ENCODE measurements at places on chromosomes 4 and X.

GRCh38 chr4:848307-848691 is 22.4 kb upstream of the CPLX1 start:
- DNase-seq = no peak

DNA sequence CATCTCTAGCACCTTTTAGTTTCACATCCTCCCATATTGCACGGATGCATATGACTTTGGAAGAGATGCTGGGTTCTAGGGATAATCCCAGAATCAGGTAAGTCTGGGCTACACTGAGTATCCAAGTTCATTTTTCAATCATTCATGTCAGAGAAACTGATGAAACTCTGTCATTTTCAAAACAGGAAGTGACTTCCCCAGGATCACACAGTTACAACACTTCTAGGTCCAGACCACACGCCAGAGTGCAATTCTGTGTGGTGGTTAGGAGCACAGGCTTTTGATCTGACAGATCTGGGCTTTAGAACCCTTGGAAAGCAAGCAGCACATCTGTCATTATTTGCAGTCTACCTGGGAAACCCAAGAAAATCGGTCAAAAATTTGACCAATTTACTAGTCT is 52.1 kb upstream of the CDKN2AIP start:
- DNase-seq = no peak

DNA sequence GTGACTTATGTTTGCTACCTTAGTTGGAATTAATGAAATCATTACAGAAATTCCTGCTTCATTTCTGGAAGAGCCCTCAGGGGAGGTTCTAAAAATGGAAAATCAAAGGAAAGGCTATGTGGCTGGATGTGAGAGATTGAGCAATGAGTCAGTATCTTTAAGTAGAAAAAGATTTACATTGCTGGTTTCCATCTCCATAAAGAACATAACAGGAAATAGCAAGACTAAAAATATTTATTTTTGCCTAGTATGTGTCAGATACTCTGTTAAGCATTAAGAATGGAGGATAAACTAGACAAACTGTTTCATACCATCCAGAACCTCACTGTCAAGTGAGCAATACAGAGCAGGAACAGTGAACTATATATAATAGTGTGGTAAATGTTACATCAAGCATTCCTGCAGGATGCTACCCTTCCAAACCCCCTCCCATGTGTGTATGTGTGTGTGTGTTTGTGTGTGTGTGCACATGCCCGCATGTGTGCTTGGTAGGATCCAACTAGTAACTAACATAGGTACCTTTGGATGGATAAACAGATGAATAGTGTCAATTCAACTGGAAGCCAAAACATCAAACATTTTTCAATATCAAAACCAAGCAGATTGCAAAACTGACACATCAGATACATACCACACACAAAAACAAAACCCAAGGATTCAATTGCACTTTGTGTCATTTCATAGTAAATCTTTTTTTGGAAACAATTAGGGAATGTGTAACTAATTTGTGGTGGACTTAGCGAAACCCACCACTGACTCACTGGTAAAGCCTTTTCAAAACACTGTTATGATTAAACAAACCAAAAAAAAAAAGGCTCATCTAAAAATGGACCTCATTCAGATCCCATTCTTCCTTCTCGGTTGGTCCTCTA is 223.4 kb downstream of the SHROOM3 start:
- DNase-seq = no peak

GRCh38 chrX:148865277-148866210 is 365.1 kb downstream of the AFF2 start:
- no peak for DNase-seq

- no peak for DNase-seq
These were observed 257.1 kb downstream of the CAMK2D start for GRCh38 chr4:113504422-113504821.

DNA sequence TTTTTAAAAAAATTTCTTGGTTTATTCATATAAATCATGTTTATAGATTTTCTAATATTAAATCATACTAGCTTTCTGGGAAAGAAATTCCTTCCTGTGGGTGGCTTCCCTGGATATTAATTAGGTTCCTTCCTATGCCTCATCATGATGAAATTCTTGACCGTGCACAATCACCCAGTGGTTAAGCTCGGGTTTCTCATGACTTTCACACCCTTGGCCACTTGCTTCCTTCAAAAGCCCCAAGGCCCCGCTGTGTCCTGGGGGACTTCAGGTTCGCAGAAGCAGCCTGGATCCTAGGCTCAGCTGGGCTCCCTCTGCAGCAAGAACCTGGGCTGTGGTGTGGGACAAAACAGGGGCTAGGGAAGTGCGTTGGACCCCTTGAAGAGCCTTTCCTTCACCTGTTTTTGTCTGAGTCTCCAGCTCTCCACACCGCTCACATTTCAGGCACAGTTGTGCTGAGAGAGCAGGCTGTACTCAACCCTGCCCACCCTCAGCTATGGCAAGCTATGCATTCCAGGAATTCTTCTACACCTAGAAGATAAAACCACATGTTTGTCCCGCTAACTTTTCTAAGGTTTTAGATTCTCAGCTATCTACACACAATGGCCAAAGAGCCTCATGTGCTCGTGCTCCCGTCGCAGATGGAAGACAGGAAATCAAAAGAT is 48.9 kb upstream of the TMSB15B start:
- no peak for DNase-seq

- DNase-seq = no peak
These were observed 29.7 kb downstream of the F9 start for GRCh38 chrX:139560221-139560620.

GRCh38 chr4:166172619-166173018 is 299.6 kb downstream of the TLL1 start:
- DNase-seq = no peak

GRCh38 chr4:3295837-3296624 is 3.2 kb downstream of the RGS12 start:
- no peak for DNase-seq

- no peak for DNase-seq
These were observed 1496.4 kb downstream of the RPA4 start for GRCh38 chrX:98380106-98380505.

DNA sequence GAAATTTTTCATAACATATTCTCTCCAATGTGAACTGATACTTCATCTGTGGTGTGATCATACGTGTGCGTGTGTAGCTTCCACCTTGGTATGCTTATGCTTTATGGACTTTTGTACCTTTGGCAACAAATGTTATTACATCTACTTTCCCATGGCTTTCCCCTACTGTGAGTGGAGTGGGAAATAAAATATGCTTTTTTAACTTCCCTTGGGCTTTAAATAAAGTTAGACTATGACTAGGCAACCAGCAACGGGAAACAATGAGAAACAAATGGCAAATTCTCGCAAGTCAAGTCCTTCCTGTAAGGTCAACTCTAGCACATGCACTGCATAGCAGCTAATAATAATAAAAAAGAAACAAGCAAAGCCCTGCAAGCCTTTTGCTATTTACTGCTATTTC is 205.0 kb upstream of the PDE5A start:
- DNase-seq = no peak

DNA sequence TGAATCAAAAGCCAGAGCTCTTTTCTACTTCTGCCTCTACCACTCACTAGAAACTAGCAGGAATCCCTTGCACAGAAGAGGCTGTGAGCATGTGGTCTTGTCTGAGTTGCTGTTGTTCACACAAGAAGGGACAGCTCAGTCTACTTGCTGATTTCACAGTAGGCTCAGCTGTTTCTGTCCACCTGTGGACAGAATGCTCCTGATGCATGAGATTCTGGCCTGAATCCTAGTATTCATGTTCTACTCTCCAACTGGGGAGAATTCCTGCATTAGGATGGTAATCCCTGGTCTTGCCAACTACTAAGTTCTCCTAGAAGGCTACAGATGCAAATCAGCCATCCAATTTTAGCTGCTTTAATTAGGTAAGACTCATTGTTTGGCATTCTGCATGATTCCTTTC is 112.8 kb downstream of the PPA2 start:
- no peak for DNase-seq

DNA sequence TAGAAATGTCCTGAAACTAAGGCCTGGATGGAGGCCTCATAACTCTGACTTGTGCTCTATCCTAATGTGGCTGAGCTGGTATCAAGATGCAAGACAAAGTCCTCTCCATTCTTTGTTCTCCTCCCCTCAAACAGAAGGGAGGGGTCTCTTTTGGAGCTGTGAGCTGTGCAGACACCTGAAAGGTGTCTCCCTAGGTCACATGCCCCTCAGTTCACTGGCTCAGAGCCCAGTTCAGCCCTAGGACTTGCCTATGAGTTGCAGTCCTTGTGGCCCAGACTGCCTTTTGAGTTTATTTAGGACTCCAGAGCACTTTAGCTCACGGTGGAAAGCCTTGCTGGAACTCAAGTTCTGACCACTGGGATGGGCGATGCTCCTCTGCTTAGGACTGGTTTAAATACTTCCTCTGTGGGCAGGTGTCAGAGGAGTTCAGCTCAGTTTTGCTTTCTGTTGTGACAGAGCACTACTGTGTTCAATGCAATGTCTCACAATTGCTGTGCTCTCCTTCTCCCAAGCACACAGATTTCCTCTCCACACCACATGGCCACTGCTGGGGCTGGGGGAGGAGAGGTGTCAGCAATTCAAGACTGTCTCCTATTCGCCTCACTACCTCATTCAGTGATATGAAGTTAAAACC is 84.8 kb upstream of the ZNF827 start:
- no peak for DNase-seq

DNA sequence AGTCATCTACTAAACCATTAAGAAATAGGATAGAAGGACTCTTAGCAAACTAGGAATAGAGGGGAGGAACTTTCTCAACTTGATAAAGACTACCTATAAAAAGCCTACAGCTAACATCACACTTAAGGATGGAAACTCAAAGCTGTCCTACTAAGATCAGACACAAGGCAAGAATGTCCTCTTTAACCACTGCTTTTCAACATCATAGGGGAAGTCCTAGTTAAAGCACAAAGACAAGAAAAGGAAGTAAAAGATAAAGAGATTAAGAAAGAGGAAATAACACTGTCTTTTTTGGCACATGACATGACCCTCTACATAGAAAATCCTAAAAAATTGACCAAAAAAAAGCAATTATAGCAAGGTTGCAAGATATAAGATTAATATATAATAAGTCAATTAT is 136.6 kb downstream of the FBXW7 start:
- DNase-seq = no peak

DNA sequence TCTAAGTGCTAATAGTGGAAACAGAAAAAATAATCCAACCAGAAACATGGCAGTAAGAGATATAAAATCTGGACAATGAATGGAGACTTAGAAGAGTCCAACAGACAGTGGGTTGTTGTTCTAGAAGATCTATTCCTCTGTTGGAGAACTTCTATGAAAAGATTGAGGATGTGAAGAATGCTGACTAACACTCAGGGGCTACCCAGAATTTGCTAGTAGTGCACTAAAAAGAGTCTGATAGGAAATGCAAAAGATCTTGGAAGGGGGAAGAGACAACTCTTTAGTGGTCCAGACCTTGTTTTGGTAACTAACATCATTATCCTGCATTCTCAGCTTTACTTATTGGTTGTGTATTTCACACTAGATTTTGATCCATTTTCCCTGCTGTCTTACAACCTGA is 77.9 kb downstream of the SMARCA1 start:
- DNase-seq = no peak

DNA sequence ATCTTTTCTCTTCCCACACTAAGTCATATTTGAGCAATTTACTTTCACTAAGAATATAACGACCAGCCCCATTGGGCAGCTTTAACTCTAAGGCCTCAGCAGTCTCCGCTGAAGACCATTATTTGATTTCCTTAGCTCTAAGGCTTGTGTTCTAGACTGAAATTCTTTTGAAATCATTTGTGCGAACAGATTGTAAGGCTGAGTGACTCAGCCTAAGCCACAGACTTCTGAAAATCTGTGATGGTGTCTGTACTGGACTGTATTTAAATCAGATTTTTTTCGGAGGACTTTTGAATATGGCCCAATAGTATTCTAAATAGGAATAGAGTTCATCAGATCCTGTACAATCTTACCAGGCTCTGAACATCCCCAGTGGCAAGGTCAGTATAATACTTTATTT is 150.3 kb upstream of the TECRL start:
- DNase-seq = no peak

DNA sequence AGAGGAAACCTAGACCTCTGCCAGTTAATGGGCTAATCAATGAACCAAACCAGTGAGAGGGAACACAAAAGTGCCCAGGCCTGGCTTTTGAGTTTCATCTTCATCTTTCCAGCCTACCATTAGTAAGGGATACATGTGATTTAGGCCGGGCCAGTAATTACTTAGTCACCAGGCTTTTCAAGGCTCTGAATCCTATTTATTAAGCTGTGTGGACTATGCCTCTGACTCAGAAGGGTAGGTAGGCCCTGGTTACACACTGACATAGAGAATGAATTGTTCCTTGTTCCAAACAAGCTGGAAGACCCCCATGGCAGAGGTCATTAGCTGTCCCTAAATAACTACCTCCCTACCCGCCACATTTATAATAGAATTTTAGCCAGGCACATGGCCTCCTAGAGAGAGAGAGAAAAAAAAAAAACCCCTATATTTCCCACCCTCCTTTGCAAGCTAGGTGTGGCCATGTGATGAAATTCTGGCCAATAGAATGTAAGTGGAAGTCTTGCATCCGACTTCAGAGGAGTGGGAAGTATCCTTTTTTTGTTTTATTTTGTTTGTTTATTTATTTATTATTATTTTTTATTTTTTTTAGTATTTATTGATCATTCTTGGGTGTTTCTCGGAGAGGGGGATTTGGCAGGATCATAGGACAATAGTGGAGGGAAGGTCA is 112.3 kb upstream of the BCOR start:
- no peak for DNase-seq

- no peak for DNase-seq
These were observed 359.3 kb downstream of the ADGRL3 start for GRCh38 chr4:61559396-61559795.

All from NCI-H2171 (cell line).